ENCODE measurements at places on chromosomes 6 and 20.

DNA sequence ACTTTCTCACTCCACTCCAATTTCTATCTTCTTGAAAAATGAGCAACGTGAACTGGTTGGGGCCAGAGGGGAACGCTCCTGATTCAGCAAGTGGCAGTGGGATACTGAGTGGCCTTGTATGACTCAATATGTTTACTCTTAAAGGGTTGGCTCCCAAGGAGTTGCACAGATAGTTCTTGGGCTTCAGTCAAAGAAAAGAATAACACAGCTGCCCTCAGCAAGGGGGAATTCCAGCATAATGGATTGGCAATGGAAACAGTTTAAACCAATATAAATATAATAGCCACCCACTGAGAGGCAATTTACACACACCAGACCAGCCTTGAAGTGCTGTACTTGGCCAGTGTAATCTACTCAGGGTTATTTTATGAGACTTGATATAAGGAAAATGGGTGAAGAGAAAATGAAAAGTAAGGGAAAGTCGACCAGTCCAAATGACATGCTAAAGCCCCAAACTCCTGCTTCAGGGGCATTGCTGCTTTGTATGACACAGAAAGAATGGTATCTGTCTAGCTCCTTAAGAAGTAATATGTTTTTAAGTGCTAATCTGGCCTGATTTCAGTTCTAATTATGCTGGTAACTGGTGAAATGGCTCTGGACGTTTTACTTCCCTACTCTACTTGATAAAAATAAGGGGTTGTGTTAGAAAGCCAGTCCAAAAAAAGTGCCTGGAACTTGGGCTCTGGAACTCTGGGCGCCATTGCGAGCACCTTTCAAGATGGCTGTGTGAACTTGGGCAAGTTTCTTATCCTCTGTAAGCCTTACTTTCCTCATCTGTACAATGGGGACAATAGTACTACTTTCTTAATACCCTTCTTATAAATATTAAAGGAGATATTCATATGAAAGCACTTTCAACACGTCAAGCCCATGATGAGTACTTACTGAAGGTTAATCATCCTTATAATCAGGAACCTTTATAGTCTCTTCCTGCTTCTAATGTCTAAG, 712.9 kb upstream of the MAP3K7 start:
- no peak for DNase-seq

GRCh38 chr6:25259756-25260155, 19.4 kb upstream of the CARMIL1 start:
- DNase-seq, result no peak

DNA sequence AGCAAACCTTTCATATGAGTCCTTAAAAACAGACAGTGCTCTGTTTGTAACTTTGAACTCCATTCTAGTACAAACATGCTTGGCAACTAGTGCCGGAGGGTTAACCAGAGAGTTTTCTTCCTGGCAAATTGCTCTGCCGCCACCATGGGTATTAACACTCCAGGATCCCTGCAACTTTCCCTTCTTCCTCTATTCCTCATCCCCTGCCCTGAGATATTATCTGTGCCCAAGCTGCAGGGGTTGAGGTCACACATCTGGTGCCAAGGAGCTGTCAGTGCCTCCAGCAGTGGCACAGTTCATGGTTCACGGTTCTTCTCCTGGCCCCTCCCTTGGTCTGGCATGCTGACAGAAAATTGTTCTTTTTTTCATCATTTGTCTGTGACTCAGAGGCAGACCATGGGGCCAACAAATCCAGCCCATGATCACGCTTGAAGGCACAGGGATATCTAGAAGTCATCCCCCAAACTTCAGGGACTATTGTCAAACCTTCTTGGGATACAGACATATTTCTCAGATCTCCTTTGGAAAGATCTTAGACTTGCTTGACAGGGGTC, 77.5 kb downstream of the ATXN1 start:
- peak; percentile 46 for DNase-seq

- no peak for DNase-seq
Observed at GRCh38 chr6:75612434-75612833, 10.8 kb downstream of the SENP6 start.

DNA sequence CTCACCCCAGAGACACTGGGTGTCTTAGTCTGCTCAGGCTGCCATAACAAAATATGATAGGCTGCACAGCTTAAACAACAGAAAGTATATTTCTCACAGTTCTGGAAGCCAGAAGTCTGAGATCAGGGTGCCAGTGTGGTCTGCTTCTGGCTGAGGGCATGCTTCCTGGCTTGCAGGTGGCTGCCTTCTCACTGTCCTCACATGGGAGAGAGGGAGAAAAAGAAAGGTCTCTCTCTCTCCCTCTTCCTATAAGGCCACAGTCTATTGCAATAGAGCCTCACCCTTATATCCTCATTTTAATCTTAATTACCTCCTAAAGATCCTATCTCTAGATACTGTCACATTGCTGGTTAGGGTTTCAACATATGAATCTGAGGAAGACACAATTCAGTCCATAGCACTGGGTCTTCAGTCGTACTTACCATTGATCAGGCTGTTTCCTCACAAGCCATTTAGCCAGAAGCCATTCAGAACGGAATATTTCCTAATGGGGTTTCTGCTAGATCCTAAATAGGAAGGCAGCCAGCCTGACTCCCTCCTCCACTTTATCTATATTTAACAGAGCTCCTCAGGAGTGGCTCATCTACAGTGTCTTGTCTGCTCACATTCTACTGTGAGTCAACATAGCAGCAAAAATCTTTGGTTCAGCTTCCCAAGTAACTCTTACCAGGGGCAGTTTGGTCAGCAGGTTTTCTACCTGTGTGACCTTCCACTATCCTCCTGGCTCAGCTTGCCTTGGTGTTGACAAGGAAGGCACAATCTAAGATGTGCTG, 42.2 kb downstream of the CD164 start:
- DNase-seq, result no peak

DNA sequence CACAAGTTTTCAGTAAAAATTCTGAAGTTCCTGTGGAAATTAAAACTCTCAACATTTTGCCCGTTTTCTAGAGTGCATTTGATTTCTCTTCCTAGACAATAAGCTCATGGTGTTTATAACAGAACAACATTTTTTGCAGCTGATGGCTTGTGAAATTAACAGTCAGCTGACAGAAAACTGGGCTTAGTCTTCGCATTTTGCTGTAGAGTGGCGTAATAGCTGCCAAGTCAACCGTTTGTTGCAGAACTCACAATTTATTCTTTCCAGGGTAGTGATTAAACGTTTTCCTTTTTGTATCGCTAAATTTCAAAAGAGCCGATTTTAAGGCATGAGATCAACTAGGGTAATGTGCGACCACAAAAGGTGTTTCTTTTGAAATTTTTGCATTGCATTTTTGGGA, 1.4 kb downstream of the SPO11 start:
- DNase-seq, result no peak

- DNase-seq, result no peak
Observed at GRCh38 chr20:10752206-10752605, 78.4 kb upstream of the JAG1 start.

DNA sequence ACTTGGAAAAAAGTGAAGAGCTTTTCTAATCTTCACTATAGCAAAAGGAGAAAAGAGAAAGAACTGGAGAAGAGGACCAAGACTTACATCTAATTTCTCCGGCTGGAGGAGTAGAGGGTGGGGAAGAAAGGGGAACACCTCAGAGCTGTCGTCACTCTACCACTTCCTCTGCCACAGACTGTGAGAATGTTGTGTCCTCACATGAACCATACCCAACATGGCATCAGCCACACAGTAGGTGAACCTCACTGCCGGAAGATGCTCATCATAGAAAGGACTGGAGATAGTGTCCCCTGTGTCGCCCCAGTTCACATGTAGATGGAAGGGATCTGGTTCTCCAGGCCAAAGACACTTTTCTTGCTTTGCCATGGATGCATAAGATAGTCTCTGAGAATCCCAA, 604.4 kb upstream of the NOX3 start:
- no peak for DNase-seq

- no peak for DNase-seq
Observed at GRCh38 chr20:44962483-44962882, 2.3 kb upstream of the TOMM34 start.

GRCh38 chr20:1802385-1803060, 92.7 kb upstream of the SIRPA start:
- DNase-seq, result no peak

DNA sequence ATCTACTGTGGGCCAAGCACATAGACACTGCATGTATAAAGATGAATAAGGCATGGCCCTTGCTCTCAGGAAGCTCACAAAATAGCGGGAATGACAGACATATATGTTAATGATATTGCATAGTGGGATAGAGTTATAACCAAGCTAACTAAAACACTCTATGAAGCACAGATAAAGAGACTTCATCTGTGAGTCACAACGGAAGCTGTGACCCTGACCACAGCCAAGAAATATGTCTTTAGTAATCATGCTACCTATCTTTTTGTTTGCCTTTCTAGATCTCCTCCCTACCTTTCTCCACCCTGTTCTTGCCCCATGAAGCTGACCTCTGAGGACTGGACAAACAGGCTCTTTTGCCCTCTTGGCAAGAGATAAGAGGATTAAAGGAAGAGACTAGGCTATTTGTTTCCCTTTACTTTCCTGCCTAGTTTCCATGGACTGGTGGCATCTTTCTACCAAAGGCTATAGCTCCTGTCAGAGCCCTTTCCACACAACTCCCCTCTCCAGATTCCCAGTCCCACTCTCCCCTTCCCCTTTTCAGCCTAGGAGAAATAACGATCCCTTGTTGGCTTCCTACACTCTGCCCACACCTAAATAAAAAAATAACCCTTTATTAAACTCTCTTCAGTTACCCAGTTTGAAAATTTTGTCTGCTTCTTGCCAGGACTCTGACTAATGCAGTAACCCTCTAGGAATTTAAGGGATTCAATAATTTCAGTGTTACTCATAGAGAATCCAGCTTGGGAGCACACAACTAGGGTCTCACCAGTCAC, 504.9 kb upstream of the MARCKS start:
- no peak for DNase-seq

GRCh38 chr6:37376078-37376743, 22.4 kb downstream of the RNF8 start:
- no peak for DNase-seq

GRCh38 chr20:43404878-43405277, 52.8 kb upstream of the SRSF6 start:
- no peak for DNase-seq

DNA sequence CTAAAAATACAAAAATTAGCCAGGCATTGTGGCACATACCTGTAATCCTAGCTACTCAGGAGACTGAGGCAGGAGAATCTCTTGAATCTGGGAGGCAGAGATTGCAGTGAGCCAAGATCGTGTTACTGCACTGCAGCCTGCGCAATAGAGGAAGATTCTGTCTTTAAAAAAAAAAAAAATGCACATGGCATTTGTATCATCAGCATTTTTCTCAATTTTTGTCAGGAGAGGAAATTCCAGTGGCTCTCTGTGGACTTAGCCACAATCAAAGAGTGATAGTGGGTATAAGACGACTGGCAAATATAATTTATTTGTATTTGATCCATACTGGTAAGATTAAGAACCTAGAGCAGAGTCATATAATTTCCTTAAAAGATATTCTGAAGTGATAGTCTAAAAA, 28.6 kb downstream of the DEFB114 start:
- no peak for DNase-seq

DNA sequence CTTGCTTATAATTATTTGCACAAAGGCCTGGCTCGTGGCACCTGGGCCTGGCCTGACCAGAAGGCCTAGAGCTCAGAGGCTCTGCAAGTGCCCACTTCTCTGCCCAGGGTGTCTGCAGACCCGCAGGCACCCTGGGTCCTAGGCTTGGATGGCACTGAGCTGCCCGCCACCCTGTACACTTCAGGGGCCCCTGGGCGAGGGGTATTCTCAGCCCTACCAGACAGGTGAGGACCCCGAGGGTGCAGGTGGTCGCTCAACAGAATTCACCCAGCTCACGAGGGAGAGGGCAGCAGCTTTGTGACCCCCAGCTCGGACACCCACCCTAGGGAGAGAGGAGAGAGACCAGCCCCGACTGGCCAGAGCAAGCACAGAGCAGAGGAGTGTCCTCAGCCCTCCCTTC, 83.9 kb downstream of the RIPOR3 start:
- DNase-seq, result no peak

DNA sequence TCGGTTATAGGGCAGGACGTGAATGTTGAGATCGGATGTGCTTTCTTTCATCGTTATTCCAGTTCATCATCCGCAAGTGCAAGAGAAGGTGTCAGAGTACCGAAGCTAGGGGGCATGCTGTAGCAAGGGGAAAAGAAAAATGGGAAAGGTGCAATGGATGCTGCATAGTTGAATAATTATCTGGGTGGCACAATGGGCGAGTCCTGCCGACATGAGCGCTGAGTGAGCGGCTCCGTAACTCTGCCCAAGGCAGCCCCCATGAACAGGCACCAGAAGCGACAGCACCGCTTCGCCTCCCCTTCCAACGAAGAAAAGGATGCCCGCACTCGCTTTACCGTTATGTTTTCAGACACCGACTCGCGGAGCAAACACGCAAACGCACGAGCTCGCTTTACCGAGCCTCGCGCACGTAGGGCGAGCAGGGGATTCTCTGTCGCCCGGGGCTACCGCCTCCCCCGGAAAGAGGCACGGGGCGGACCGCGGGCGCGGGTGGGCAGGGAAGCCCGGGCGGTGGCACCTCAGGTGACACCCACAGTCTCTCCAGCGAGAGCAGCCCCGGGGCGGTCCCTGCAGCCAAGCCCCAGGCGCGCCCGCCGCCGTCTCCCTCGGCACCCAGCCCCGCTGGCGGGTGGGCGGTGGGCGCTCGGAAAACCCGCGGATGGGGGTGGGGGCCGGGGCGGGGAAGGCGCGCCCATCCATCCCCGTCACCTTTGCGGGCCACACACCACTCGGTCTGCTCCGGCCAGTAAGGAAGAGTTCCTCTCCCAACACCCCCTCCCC, 654 bp downstream of the WASF1 start:
- peak; percentile 59 for DNase-seq

- DNase-seq, result no peak
Observed at GRCh38 chr6:151869345-151869744, 61.9 kb downstream of the ESR1 start.

DNA sequence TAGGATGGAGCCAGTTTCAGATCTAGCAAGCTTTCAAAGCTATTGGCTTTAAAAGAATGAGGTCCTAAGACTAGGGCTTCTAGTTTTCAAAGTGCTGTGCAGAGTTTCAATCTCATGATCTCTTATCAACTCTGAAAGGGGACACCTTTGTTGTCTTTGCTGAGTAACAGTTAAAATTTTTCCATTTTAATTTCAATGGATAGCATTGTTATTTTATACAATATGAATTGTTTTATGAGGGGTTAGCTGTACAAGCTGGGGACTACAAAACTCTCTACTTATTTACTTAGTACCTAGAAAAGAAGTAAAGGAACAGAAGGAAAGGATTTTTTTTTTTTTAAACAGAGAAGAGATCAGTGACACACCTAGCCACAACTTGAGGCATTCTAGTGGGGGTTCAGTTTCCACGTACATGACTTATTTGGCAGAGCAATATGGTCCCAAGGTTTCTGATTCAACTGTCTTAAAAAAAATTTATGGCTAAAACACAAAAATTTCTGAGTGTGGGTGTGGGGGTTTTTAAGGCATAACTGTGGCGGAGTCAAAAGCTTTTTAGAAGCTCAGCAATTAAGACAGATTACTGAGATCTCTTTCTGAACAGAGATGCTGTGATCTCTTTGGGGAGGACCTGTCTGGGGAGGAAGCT, 46.1 kb upstream of the JAG1 start:
- DNase-seq, result no peak

DNA sequence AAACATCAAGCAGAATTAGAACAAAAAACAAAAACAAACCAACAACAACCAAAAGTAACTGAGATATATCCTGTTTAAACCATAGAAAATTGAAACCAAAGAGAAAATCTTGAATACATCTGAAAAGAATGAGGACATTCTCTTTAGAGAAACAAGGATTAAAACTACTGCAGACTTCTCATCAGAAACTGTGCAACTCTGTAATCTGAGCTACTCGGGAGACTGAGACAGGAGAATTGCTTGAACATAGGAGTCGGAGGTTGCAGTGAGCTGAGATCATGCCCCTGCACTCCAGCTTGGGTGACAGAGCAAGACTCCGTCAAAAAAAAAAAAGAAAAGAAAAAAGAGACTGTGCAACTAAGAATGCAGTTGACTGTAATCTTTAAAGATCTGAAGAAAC, 153.4 kb downstream of the SYNDIG1 start:
- no peak for DNase-seq

All from CD4-positive, alpha-beta T cell treated with Interleukin-2 at 100 ng/mL for 4 hours (primary cell).